AG20443 (cell line): ENCODE measurements at places on chromosomes 6 and 20.

- no peak for DNase-seq
These were observed 483.4 kb upstream of the FLRT3 start for GRCh38 chr20:14820771-14821170.

DNA sequence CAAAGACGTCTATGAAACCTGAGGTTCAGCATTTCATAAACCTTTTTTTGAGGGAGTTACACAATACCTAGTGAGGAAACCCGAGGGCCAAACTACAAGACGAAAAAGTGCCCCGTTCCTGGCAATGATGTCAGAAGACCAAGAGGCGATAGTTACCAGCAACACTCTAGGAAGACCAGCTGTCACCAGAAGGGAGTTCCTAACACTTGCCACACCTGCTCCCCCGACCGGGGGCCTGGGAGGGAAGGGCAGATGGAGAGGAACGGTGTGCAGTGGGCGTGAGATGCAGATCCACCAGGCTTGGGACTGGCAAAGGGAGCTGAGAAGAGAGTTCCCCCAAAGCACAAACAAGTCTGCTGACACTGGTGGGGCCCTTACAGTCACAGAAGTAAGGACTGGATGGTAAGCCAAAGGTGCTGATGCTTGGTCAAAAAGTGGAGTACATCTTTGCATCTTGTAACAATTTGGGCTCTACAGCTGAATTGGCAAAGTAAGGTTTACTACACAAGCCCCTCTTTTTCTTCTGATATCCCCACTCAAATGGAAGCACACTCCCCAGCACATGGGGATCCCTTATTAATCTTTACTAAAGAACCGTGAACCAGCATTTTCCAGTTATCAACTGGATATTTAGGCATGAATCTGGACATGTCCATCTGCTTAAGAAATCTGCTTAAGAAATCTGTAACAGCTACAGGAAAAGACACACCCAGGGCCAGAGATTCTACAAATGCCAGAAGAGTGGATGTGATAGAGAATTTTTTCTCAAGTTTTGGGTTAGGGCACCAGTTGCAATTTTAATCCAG, 38.5 kb downstream of the PANK2 start:
- peak; percentile 35 for DNase-seq

DNA sequence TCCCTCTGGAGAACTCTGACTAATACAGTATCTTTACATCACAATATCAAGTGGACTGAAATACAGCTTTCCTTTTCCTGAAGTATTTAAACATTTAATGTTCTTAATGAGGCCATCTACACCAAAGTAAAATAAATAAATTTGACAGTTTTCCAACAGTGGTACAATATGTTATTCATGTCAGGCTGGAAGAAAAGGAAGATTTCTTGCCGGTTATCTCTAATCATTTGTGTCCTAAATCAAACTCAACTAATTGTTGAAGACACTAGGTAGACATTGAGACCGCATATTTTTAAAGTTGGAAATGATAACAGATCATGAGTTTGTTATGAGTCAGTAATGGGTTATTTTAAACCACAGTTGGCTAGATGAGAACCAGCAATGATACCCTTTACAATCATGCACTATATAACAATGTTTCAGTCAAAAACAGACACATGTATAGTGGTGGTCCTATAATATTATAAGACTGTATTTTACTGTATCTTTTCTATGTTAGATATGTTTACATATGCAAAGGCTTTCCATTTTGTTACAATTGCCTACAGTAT, 241.6 kb downstream of the LMBRD1 start:
- no peak for DNase-seq

- peak; percentile 45 for DNase-seq
These were observed 34.8 kb downstream of the PPP1R16B start for GRCh38 chr20:38840053-38840893.

DNA sequence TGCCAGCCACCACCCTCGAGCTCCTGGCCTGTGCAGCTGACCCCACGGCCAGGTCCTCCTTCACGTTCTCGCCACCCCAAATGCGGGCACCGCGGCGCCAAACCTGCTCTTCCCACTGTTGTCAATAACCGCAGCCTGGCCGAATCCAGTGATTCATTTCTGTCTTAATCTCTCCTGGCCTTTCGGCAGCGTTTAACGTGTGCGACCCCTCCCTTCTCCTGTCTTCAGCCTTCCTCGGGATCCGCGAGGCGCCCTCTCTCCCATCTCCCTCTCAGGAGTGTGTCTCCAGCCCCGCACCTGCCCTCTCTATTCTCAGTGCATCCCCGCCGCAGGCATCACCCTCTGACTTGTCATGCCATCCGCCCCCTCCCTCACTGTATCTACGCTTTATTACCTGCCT, 91.4 kb downstream of the THBS2 start:
- DNase-seq, result no peak

- DNase-seq, result no peak
These were observed 44.6 kb upstream of the KCNK16 start for GRCh38 chr6:39366931-39367618.

GRCh38 chr20:44580581-44581268, 1.7 kb upstream of the PKIG start:
- DNase-seq, result no peak

- no peak for DNase-seq
These were observed 223.7 kb downstream of the NKAIN2 start for GRCh38 chr6:124027392-124027791.

GRCh38 chr6:166591961-166592520, 5.6 kb upstream of the RAMACL start:
- DNase-seq, result no peak

GRCh38 chr6:10413850-10414738, 780 bp downstream of the TFAP2A start:
- DNase-seq, result peak; percentile 44

DNA sequence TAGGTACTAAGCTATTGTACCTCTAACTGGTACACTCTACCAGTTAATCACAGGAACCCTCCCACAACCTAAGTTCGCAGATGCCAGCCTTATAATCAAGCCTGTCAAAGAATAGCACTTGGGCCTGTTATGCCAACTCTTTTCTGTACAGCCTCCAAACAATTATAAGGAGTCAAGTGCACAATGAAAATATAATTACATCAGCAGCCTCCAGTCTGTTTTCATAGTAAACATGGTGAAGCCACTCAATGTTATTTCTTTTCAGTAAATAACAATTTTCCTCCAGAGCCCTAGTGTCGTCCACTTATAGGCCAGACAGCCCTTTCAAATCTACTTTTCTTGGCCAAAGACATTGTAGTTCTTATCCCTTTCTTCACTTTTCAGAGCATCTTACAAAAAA, 82.7 kb upstream of the CARMIL1 start:
- DNase-seq, result no peak

DNA sequence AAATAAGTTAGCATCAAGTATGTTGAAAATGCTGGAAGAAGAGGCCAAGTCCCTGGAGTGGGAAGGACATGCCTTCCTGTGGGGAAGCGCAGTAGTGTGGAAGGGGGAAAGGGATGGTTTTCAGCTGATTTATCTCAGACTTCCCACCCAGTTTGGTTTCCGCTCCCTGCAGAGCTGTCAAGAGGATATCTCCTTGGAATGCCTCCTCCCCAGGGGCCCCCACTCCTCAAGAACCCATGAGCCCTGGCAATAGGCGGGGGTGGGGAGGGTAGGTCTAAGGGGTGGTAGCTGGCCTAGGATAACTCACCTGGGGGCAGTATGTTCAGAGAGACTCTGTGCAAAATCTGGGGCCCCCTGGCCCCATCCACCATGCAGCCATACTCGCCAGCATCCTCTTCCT, 696 bp downstream of the TREML1 start:
- DNase-seq, result no peak

- peak; percentile 31 for DNase-seq
These were observed 56.9 kb upstream of the FOXP4 start for GRCh38 chr6:41489120-41489851.

DNA sequence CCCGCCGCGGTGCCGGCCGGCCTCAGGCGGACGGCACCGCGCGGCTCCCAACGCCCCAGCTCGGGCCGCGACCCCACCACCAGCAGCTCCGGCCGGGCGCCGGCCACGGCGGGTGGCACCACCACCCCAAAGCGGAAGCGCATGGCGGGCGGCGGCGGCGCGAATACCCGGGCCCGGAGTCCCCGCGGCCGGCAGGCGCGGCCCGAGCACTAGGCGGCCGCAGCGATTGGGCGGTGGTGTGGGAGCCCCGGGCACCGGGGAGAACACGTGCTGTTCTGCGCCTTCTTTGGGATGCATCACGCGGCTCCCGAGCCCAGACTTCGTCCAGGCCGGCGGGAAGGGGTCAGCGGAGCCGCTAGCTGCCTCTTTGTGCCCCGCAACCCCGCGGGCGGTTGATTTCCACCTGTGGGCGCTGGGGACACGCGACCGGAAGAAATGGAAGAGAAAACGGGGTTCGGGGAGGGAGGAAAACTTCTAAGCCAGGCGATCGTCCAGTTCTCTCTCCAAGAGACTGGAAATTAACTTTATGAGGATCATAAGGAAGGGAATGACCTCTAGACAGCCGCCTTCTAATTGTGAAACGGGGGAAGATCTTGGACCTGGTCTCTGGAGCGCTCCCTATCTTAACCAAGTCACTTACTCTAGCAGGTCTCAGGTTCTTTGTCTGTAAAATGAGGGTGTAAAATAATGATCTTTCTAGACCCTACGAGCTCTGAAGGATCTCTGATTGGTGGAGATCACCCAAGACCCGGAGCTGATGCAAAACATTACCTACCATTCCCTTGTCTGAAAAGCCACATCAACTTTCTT, at the start of gene EPM2A:
Gene EPM2A, minus strand, starts transcription at position 165 of the 810 bp plus-strand sequence. Its CDS starts 22 bp downstream, at position 143.
- DNase-seq, result peak; percentile 93

DNA sequence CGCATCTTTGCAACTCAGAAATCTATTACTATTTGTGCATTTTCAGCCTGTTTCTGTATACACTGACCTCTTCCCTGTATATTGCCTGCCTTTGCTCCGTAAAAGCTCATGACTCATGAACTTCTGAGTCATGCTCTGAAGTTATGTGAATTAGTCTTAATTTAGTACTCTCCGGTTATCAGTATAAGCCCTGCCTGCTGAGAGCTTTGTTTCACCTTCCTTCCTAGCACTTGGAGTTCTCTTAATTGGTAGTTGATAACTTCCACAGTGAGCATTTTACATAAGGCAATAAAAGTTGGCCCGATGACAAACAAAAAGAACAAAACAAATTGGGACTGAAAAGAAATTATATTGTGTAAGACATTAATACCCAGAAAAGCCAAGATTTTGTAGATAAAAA, 231.4 kb downstream of the GJA1 start:
- DNase-seq, result peak; percentile 68

DNA sequence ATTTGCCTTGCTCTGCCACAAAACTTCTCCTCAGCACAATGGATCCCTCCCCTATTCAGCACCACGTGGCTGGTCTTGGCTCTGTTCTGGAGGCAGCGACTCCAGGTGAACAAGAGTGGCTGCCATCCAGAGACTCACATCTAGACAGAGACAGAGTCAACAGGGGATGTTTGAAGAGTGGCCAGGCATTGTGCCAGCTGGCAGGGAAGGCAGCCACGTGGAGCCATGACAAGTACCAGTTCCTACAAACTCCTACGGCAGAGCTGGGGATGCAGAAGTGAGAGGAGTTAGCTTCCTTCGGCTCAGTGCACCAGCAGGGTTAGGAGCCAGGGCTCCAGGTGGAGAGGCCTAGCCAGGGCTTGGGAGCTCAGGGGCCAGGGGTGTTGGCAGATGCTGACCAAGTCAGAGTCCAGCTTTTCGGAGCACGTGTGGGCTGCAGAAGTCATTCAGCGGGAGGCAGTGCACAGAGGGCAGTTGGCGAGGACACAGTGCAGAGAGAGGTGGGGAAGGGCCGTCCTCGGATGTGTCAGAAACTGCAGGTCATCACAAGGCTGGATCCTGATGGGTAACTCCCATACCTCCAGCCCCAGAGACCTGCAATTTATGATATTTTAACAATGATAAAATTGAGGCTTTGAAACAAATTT, 171.7 kb upstream of the PDE10A start:
- no peak for DNase-seq

DNA sequence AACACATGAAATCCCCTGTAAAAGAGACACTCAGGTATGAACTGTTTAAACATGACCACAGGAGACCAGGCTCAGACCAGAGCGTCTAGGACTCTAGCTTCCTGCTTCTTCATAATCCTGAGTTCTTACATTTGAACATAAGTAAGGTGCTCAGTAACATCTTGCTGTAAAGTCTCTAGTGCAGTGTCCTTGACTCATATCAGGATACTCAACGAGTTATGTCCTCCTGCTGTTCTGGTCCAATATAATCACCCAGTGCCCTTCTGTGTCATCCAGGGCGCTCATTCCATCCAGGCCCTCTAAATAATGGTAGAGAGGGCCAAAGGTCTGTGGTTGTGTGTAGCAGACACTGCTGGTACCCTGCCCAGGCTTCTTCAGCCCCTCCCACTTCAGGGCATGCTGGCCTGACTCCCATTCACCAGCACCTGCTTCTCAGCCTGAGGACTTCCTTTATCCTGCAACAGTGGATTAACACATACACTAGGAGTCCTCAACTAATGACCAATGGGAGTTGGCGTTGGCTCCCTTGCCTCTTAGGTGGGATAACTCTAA, 66.8 kb upstream of the MOCS1 start:
- no peak for DNase-seq

DNA sequence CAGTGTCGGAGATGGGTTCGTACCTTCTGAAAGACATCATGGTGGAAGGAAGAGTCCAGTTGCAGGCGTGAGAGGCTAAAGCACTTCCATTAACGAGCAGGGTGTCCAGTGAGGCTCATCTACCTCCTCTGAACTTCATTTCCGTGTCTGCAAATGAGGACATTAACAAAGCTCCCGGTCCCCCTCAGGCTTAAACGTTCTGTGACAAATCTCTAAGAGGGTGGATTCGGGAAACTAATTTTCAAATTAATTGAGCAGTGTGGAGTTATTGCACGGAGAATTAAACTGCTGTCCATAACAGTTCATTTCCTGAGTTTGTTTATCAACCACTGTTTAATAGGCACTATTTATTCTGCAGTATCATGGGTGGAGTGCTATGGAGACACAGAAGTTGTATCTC, 68.2 kb downstream of the TRMT6 start:
- DNase-seq, result no peak

DNA sequence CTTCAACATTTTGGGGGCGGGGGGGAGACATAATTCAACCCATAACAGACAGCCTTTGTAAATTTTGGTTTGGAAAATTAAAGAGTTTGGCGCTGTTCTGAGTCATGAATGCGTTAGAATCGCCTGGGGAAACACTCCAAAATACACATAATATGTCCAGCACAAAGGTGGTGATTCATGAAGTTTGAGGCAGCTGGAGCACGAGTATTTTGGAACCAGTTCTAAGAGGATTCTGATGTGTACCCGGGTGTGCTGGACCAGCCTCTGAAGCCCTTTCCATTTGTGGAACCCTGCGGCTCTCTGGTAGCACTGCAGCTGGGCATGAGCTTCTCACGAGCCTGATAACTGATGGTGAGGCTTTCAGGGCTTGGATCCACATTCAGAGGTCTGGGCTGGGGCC, 4.7 kb downstream of the GMPR start:
- DNase-seq, result peak; percentile 69

DNA sequence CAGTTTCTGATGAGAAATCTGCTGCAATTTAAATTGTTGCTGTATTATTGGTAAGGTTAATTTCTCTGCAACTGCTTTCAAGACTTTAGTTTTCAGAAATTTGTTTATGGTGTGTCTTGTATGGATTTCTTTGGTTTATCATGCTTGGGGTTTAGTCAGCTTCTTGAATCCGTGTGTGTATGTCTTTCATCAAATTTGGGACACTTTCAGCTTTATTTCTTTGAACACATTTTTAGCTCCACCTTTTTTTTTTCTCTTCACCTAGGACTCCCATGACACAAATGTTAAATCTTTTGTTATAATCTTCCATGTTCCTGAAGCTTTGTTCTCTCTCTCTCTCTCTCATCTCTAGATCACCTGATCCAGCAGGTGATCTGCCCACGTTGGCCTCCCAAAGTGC, 13.4 kb upstream of the TP53TG5 start:
- no peak for DNase-seq
